ENCODE measurements at places on chromosomes 16 and 17.

DNA sequence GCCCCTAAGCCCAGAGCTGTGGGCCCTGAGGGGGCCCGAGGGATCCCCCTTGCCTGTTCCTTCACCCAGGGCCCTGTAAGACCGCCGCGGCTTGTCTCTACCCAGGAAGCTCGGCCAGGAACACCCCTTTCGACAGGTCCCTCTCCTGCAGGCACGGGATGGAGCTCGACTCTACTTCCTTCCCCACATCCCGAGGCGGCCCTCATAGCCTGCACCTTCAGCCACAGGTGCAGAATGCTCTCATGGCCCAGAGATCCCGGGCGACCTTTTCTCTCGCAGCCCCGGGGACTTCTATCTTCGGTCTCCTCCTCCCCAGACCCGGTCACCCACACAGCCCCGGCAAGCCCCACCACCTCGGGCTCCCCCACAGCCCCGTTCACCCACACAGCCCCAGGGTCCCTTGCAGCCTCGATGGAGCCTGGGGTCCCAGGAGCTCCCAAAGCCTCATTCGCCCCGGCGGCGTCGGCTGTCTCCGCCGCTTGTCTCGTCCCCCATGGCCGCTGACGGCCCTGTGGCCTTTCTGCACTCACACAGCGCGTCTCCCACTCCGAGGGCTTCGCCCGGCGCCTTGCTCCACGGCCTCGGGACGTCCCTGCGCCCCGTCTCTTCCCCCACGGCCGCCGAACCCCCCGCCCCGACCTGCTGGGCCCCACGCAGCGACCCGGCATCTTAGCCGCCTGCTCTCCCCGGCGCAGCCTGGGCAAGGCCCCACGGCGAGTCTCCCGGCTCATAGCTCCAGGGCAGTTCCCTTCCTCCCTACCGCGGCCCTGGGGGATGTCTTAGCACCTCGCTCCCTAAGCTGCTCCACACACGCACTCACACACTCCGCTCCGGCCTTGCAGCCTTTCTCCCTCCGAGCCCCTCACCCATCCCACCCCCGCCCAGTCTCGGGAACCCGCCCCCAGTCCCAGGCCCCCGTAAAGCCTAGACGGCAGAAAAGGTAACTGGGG is 650 bp downstream of the KIAA0753 start:
- no peak for DNase-seq

DNA sequence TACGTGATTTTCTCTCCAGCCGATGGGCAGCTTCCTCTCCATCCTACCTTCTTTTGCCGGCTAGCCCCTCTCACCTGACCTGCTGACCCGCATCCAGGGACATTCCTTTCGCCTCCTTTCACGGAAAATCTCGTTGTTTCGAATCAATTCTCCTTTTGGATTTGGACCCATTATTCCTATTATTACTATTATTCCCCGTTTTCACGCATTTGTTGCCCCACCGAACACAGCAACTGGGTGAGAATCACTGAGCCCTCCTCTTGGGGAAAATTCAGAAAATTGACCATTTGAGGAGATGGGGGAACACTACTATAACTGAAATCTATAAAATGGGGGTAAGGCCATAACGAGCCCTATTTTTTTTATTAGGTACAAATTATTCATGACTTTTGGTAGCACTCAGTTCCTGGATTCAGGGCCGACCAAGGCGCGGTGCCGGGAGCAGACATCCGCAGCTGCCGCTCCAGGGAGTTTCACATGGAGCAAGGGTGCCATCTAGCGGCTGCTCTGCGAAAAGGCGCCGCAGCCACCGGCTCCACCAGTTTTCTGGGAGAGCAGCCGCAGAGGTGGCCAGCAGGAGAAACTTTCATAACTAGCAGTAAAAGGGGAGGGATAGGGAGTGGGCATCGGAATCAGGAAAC is 3.3 kb upstream of the HOXB8 start:
- DNase-seq = peak; percentile 10

DNA sequence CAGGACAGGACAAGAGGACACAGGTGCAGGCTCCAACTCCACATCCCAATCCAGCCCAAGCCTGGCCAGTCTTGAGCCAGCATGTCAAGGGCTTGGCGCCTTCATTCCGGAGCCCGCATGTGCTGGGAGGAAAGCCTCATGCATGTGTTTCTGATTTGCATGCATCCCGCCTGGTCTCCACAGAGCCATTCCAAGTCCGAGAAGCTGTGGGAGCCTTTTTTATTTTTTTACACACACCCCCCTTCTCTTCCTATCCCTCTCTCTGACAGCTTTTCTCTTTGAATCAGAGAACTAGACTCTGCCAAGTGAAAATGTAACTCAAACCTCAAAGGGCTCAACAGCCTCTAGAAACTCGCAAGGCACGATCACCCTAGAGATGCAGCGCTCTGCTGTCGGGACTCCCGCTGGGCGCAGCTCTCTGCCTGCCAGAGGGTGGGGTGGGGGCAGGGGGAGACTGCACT is 45.1 kb downstream of the NOG start:
- no peak for DNase-seq

DNA sequence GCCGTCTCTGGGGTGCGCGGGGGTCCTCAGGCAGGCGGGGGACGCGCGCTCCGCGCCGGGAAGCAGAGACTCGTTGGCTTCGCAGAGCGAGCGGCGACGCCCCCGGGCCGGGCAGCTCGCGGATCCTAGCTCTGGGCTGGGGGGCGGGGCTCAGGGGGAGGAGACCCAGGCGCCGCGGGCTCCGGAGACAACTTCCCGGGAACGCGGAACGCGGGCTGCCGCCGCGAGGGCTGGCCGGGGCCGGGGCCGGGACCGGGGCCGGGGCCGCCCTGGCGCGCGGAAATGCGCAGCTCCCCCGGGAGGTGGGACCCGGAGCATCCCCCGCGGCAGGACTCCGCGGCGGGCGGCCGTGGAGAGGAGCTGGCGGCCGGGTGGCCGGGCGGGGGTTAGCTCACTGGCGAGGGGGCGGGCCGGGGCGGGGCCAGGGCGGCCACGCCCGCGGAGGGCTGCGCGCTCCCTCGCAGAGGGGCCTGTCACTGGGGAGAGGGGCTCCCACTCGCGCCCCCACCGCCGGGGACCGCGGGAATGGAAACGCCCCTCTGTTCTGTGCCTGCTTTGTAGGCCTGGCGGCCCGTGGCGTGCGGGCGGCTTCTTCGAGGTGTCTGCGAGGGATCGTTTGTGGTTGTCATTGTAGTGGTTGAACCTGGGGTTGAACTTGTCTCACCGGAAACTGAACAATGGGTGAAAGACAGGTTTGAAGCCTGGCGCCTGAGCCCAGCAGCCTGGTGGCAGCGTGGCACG is at the start of gene GAS7:
GAS7 (minus strand) TSS at position 98 of the 741 bp plus-strand sequence.
- no peak for DNase-seq

GRCh38 chr16:7470344-7470743 is 137.7 kb downstream of the RBFOX1 start:
- no peak for DNase-seq

DNA sequence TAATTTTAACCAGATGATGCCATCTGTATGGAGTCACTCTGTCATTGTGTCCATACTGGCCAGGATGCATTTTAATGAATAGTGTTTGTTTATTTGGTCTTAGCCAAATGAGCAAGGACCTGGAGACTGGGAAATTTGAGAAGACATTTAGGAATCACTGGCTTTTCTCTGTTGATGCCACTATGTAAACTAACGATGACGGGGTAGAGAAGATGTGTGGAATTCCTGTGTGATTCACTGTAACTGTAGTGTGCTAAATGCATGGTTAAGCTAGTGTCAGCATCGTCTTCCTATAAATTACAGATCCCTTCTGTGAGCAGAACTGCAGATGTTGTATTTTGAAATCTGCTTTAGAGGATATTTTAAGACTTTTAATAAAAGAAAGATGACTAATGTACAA is 66.6 kb downstream of the NOS2 start:
- DNase-seq = no peak

GRCh38 chr16:66814734-66815133 is 13.3 kb upstream of the TERB1 start:
- DNase-seq = no peak

DNA sequence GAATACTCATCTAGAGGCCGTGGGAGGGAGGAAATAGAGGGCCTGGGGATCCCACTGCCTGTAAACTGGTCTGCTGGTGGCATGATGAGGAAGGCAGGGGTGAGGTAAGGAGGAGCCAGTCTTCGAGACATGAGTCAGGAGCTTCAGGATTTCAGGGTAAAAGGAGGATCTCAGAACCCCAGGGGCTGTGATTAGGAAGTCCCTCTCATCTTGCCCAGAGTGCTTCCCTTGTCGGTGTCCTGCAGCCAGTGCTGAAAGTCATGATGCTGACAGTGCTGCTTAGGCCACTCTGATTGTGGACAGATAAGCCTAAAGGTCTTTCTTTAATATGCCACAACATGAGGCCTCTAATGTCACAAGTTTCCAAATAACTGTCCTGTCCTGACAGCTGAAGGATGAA is 29.6 kb downstream of the COG4 start:
- no peak for DNase-seq

DNA sequence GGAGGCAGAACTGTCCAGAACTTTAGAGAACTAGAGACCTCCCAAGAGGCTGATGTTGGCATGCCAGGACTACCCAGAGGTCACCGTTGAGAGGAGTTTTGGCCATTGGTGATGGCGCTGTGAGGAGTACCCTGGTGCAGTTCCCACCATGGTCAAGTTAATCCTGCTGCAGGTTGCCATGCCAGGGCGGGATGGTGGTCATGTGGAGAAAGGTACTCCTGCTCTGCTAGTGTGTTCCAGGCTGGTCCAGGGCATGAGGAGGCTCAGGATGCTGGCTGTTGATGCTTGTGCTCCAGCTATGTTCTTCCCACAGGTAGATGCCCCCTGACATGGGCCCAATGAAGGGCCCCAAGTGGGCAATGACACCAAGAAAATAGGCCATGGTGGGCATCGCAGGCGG is 4.1 kb upstream of the PHF12 start:
- no peak for DNase-seq

- no peak for DNase-seq
Measured at GRCh38 chr17:73929860-73930430, 273.5 kb upstream of the RPL38 start.

DNA sequence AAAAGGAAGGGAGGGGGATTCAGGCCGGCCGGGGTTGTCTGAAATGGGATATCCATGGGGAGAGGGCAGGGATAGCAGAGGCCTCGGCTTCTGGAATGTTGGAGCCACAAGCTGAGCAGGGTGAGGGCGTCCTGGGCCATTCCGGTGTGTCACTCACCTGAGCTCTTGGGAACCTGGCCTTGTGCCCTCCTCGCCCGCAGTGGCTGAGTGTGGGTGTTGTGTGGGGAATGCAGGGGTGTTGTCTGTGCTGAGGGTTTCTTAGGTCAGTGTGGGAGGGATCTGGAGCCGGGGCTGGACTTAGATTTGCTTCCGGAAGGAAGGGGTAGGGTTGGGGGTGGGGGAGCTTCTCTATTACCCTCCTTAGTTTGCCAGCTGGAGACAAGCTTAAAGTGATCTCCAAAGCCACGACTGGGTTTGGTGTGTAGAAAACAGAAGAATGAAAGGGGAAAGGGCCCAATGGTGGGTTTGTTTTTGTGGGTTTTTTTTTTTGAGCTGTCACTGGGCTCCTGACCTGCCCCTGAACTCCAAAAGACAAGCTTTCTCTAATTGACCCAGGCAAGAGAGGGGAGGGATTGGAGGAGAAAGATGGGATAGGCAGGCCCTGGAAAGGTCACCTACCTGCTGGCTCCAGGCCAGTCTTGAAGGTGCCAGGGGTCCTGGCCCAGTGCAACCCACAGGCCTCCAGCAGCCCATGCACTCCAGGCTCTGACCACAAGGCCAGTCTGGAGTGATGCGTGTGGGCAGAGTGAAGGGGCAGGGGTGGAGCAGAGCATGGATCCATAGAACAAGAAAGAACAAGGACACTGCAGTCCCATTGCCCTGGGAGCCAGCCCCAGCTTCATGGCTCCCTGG is at the start of gene SULT1A2:
SULT1A2 (minus strand) TSS at position 211 of the 852 bp plus-strand sequence. CDS start 1,120 bp downstream, outside the sequence.
- no peak for DNase-seq

- DNase-seq = peak; percentile 27
Measured at GRCh38 chr17:66727634-66728570, 107.0 kb upstream of the CACNG5 start.

DNA sequence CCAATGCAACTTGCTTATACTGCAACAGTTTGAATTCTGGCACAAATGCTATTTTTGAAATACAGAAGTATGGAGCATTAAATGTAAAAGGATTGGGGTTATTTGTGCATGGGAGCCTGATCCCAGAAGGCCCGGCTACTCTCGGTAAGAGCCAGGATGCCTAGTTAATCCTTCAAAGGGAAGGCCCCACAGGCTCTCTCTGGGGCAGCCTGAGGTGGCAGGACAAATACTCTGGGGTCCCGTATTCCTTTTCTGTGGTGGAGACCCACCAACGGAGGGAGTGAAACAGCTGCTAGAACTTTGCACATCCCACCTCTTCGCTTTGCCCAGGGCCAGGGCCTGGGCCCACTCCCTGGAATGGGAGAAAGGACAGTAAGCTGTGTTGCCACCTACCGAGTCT is 30.4 kb downstream of the ERN1 start:
- DNase-seq = no peak

GRCh38 chr17:1762233-1762900 is 507 bp downstream of the SERPINF1 start:
- DNase-seq = no peak

DNA sequence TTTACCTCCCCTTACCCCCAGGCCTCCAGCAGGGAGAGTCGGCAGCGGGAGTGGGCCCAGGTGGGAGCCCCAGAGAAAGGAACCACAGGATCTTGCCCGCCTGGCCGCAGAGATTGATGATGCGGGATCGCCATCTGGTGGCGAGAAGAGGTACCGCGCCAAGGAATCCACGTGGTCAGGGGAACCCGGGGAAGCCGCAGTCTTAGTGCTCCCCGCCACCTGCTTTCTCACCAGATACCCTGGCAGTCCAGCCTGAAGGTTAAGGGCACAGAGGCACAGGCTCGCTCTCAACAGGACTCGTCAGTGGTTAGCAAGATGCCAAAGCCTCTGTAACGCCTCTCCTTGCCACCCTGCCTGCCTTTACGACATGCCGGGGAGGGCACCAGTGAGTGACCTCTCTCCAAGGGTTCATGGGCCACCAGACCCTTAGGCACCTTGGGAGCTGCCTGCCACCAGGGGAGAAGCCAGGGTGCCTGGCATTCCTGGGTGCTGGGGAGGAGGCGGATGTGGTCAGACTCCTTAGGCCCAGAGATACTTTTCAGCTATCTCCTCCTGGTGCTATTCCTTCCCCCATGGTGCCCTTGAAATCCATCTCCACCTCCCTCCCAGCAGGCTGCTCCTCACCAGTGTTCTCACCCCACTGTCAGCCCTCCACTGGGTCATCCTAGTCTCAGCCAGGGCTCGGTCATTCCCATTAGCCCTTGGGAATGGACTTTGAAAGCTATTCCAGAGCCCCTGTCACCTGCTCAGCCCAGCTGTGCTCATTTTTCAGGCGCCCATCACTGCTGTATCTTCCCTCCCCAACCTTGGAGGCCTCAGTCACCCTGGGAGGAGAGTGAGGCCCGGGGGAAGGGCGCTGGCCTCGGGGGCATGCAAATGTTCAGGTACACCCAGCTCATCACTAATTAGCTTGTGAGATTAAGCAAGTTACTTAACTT is 5.5 kb upstream of the RHBDF2 start:
- peak; percentile 39 for DNase-seq

- DNase-seq = no peak
Measured at GRCh38 chr16:58176608-58177352, 21.1 kb downstream of the CSNK2A2 start.
